Left lobe of liver (tissue), 2 donors: ENCODE measurements at places on chromosomes 3 and 15. TPM values are rescaled to one million over a fixed set of nuclear protein-coding genes. Genes with fewer than 3 reads are reported as not detected.

ZNF774 gene
- 1.4 TPM for total RNA-seq

TIGIT gene
- 0.10 TPM for total RNA-seq

MCCC1 gene
- total RNA-seq = 46.1 TPM

CHST2 gene
- 1.2 TPM for total RNA-seq

MKRN2OS gene
- total RNA-seq = not detected

ISLR gene
- total RNA-seq = 2.3 TPM

SLC27A2 gene
- total RNA-seq = 153 TPM

MOBP gene
- not detected for total RNA-seq

GOLGA8N gene
- 8.8 TPM for total RNA-seq

A4GNT gene
- total RNA-seq = not detected

GFM1 gene
- total RNA-seq = 42.9 TPM

LRRN1 gene
- 0.28 TPM for total RNA-seq

NDN gene
- total RNA-seq = 2.9 TPM

RYR3 gene
- not detected for total RNA-seq

TRPM1 gene
- 0.10 TPM for total RNA-seq

MLH1 gene
- 13.9 TPM for total RNA-seq

CLEC3B gene
- 25.5 TPM for total RNA-seq

MIX23 gene
- 19.1 TPM for total RNA-seq

KCNAB1 gene
- 0.23 TPM for total RNA-seq

GUCA1C gene
- not detected for total RNA-seq

FSIP1 gene
- not detected for total RNA-seq

HGD gene
- total RNA-seq = 510 TPM

CHRNA3 gene
- total RNA-seq = not detected

FILIP1L gene
- 0.93 TPM for total RNA-seq

PRR23B gene
- total RNA-seq = not detected

TLNRD1 gene
- total RNA-seq = 4.2 TPM

RBM6 gene
- 45.7 TPM for total RNA-seq

ESYT3 gene
- 0.20 TPM for total RNA-seq

SLC25A38 gene
- total RNA-seq = 28.9 TPM

SLC51B gene
- 0.75 TPM for total RNA-seq

RHOV gene
- total RNA-seq = not detected

ZMYND10 gene
- total RNA-seq = 1.7 TPM
